Caudate nucleus (tissue), 63 donors: ENCODE measurements at places on chromosomes 4 and X.

GRCh38 chr4:133062851-133063250, 86.2 kb upstream of the PCDH10 start:
- DNase-seq: no peak

DNA sequence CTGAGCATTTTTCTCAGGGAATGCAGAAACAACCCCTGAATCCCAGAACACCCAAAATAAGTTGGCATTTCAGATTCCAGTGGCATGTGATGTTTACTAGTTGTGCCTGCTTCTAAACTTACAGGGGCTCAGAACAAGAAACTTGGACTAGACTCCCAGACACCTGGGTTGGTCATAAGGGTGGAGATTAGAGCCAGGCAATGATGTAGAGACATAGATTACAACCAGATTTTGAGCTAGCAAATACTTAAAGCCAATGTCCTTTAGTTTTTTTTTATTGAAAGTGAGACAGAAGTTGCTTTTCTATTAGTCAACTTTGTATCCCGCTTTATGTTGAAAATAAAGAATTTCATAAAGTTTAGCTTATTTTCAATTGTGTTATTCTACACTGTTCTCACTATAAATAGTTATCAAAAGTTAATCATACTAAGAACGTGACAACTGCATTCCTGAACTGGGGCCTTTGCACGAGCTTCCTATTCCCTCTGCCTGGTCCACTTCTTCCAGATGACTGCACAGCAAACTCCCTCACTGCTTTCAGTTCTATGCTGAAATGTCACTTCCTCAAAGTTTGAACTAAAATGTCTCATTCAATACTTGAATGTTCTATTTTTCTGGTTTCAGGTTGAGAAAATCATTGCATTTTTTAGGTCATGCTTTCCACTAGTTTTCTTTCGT, 224.7 kb upstream of the PPP1R2C start:
- no peak for DNase-seq

DNA sequence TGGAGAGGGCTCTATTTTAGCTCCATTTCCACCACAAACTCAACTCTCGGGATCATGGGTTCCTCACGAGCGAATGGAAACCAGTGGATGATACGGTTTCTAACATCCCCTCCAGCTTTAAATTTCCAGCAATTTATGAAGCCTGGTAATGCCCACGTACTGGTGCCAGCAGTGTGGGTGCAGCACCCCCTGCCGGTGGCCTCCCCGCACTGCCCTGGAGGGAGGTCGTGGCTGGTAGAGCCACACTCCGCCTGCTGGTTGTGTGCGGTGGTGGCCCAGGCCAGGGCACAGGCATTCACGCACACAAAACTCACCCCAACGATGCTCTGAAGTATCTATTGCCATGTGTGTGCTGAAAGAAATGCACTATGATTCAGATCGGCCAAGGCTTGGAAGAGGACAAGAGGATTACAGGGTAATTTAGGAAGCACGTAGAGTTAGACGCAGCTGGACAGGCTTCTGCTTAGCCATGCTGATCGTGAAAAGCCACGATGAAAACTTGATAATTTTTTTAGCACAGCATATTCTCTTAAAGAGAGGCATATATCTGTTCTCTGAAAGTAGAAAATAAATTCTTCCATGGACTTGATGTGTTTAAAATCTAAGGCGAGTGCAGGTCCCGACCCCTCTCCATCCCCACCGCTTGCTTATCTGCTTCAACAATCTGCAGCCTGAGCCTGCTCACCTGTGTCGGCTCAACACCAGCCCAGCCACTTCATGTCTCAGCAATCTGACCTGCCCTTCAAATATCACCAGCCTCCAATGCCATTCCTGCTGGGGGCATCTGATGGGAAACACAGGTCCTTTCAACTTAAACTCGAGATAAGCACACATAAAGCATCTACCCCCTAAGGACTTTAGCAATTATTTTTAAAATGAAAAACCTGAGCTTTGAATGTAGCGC, 59.1 kb downstream of the SCD5 start:
- peak; percentile 40 for DNase-seq

- no peak for DNase-seq
Observed at GRCh38 chrX:130053236-130053635, 57.1 kb downstream of the ELF4 start.

GRCh38 chr4:66750273-66750672, 795.0 kb downstream of the CENPC start:
- no peak for DNase-seq

DNA sequence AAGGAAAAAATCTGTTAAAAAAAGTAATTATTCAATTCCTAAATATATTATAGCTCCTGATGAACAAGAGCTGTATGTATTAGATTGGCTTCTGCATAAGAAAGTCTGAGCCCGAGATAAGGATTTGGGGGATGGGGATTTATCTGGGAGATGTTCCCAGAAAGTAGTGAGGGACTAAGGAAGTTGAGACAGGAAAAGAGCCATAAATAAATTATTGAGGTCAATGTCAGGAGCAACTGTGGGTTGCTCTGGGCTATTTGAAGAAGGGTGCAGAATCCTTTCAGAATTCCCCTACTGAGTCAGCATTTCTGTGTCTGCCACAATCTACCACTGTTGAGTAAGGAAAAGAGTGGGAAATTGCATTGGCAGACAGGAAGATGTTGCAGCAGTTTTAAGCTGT, 3.1 kb upstream of the TDO2 start:
- DNase-seq: no peak

DNA sequence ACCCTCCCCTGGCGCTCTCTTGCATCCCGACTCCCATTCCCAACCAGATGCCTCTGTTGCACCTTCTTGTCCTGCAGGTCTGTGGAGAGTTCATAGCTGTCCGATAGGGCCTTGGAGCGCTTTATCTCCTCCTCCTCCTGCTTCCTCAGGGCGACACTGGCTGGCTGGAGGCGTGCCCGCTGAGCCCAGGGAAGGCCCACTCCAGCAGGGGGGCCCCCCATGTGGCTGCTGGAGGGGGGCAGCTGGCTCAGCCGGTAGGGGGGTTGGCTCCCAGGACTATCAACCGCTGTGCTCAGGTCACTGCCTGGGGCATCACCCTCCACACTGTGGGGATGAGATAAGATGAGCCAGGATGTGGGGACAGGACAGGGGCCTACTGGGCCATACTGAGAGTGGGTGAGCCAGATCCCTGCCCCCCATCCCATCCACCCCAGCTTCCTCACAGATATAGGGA, 25.6 kb downstream of the IQSEC2 start:
- no peak for DNase-seq

GRCh38 chr4:153204728-153205648, 745 bp downstream of the TRIM2 start:
- DNase-seq: no peak

GRCh38 chr4:151267104-151267503, 9.9 kb upstream of the PRSS48 start:
- no peak for DNase-seq

DNA sequence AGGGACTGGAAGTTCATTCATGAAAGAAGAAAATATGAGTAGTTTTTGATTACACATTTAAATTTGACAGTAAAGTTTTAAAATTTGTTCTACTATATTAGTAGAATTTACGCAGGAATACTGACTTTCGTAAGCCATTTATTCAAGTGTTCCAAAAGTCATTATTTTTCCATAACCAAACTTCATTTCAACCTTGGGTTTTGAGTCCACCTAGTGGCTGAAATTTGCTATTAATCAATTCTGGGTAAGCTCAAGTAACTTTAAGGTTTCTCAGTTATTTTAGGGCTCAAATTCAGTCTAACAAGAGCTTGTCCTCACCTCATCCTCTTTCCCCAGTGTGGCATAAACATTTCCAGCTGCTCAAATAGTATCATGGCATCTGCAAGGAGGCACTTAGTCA, 175.4 kb downstream of the SH3BGRL start:
- DNase-seq: no peak

- no peak for DNase-seq
Observed at GRCh38 chrX:148940411-148940996, 440.1 kb downstream of the AFF2 start.

- no peak for DNase-seq
Observed at GRCh38 chr4:107757864-107758476, 37.9 kb upstream of the PAPSS1 start.

DNA sequence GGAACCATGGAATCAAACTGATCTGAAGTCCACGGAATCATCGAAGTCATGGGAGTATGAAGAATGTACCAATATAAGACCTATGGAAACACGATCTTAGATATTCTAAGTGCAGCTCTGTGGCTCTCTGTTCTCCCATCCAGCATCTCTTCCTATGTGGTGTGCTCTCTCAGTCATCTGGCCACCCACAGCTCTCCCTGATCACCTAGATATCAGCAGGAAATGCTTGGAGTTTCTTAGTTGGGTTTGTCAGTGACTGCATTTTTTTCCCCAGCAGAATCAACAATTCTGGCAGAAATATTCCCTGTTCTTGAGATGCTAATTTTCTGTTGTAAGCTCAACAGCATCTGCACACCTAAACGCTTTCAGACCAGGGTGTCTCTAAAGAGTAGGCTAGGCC, 94.1 kb downstream of the GC start:
- DNase-seq: no peak

DNA sequence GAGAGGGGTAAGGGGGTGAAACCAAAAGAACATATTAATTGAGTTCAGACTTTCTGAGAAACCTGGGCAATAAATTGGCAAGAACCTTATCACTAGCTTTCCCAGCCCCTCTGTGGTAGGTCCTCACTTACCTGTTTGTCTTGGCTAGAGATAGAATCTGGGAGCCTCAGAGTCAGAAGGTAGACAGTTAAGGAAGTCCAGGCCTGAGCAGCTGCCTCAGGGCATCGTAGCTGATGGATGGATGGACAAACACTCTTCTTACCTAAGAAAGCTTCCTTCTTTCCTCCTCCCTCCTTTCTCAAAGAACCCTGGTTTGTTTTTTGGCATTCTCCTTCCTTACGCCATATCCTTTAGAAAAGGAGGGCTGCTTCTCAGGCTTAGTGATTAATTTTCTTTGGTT, 24.4 kb downstream of the FRAS1 start:
- DNase-seq: no peak

DNA sequence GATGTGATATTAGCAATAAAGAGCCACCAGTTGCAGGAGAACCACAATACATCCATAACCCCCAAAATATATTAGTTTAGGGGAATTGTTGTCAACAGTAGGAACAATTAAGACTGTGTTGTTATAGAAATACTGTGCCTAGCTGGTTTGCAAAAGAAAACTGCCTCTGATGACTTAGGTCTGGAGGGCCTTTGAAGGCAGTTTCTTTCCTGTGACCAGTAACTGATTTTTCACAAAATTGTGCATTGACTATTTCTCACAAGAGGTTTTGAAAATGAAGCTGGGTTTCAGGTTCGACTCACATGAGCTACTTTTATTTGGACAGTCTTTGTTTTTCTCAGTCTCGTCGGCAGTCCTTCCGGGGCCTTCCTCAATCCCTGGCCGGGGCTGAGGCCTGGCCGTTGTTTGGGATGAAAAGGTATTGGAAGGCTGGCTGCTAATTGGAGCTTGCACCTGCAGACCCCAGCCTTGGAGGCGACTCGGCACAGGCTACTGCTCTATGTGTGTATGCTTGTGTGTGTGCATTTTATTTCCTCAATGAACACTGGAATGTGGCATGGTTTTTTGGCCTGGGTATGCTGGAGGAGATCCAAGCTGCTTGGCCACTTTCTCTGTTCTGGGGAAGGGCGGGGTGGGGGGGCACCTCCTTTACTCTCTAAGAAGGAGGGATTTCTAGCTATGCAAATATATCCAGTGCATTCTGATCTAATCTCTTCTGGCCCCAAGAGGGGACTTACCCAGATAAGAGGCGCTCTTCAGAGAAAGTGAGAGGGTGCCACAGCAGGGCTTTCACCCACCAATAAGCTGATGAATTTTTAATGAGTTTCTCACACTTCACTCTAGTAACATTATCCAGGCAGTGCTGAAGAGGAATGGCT, 49.5 kb upstream of the LNX1 start:
- DNase-seq: no peak

GRCh38 chr4:155809835-155810234, 51.0 kb downstream of the GUCY1B1 start:
- DNase-seq: no peak

DNA sequence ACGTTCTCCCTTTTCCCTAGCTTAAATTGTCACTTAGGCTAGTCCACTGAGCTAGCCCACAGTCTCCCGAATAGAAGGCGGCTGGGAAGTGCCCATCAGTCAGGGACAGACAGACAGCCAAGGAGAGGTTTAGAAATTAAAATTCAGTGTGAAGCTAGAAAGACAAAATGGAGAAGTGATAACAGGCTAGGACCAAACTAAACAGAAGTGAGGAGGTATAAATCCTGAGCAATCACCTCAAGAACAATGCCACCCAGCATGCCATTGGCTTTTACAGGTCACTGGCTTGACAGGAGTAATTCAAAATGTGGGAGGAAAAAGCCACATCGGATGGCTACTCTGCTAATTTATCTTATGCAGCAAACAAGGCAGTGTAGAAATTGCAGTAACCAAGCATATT, 138.9 kb downstream of the MAPK10 start:
- DNase-seq: no peak

DNA sequence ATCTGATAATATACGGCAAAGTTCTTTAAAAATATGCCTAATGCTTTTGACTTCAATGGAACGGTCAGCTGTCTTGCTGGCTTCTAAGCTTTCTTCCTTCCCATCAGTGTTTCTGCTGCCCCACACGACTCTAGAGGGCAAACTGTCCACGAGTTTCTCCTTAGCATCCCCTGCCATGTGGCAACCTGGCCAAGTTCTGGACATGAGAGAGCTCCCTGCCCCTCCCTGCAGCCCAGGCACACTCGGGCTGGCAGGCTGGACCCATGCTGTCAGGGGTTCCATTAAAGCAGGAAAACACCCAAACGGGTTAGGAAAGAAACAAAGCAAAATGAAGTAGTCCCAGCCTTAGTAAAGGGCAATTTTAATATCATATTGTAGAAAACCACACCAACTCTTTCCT, 38.8 kb downstream of the KDR start:
- DNase-seq: peak; percentile 9

- no peak for DNase-seq
Observed at GRCh38 chrX:135112096-135112729, 8.1 kb downstream of the ETDB start.

GRCh38 chrX:69177511-69178162, 12.4 kb upstream of the PJA1 start:
- DNase-seq: no peak

DNA sequence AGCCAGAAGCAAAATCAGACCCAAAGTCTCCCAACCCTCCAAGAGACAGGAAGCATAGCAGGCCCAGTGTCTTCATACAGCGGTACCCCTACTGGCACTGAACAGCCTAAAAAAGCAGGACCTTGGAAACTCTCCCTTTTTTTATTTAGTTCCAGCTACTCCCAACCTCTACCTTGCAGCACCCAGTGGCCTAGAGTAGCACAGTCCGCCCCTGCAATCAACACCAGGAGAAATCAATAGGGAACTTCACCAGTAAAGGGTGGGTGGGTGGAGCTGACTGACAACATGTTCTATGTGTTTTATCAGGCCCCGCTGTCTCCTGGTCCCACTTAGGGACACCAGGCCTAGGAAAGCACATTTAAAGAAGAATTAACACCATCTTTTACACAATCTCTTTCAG, 378.5 kb upstream of the CT83 start:
- DNase-seq: no peak

- no peak for DNase-seq
Observed at GRCh38 chr4:51851937-51852290, 9.0 kb downstream of the DCUN1D4 start.

GRCh38 chr4:128481752-128482480, 194.3 kb upstream of the PGRMC2 start:
- DNase-seq: no peak
